Lung microvascular endothelial cell (primary cell): ENCODE measurements at places on chromosomes 11 and 22.
A peak's percentile ranks its signal among the peaks of the same experiment; 100 is the strongest.

- peak; percentile 66 for DNase-seq
These were observed 1.6 kb downstream of the NR1H3 start for GRCh38 chr11:47259232-47259977.

GRCh38 chr11:108034952-108035351 lies 26.3 kb downstream of the CUL5 start:
- DNase-seq, result no peak

DNA sequence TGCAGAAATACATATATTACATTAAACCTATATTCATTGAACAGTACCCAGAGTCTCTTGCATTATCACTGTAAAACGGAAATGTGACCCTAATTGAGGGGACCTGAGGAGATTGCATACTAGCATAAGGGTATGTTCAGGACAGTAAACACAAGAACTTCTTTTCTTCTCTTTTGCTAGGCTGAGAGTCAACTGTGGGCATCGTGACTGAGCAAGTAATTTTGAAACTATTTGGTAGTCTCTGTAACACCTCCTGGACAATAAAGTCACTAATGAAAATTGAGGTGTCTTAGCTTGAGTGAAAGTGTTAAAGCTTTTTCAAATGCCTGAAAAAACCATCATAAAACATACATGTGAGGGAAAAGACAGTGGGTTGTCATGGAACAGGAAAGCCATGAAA lies 90.9 kb downstream of the PDHX start:
- DNase-seq, result no peak

- DNase-seq, result no peak
These were observed 12.6 kb downstream of the TECTA start for GRCh38 chr11:121113611-121114010.

DNA sequence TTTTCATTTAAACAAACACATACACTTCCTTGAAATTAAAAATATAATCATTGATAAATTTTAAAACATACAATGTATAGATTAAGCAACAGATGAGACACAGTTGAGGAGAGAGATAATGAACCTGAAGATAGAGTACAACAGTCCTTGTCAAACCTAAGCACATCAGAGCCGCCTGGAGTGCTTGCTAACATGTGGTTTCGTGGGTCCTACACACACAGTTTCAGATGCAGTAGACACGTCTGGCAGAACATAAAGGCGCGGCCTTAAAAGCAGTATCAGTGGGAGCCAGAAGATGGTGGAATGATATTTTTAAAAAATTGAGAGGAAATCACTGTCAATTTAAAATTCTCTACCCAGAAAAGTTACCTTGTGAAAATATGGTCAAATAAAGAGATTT lies 134.4 kb downstream of the MPPED1 start:
- no peak for DNase-seq

GRCh38 chr11:11782532-11783110 lies 59.2 kb upstream of the USP47 start:
- no peak for DNase-seq

- DNase-seq, result peak; percentile 80
These were observed 429.7 kb downstream of the ETS1 start for GRCh38 chr11:128157423-128158298.

- no peak for DNase-seq
These were observed 5.8 kb downstream of the USP35 start for GRCh38 chr11:78194490-78194889.

DNA sequence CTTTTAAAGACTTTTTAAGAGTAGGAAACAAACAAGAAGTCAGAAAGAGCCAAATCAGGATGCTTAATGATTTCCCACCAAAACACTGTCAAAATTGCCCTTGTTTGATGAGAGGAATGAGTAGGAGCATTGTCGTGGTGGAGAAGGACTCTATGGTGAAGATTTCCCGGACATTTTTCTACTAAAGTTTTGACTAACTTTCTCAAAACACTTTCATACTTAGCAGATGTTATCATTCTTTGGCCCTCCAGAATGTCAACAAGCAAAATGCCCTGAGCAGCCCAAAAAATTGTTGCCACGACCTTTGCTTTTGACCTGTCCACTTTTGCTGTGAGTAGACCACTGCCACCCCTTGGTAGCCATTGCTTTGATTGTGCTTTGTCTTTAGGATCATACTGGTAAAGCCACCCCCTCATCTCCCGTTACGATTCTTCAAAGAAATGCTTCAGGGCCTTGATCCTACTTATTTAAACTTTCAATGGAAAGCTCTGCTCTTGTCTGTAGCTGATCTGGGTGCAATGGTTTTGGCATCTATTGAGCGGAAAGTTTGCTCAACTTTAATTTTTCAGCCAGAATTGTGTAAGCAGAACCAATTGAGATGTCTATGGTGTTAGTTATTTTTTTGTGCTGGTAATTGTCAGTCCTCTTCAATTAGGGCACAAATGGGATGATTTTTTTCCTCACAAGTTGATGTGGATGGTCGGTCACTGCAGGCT lies 67.2 kb downstream of the ADM start:
- no peak for DNase-seq

DNA sequence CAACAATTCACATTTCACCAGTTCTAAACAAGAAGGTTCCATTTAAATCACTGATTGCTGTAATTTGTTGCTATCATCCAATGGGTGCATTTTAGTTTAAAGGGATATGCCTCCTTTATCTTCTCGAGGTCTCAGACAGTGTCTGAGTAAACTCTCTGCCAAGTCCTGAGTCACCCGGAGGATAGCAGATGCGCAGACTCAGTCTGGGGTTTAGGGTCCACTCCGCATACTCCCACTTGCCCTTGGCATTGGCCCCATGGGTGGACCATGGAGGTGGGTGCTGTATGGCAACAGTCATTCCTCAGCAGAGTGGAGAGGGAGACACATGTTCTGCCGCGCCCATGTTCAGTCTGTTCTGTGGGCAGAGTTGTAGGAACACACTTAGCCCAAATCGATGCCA lies 65.4 kb upstream of the CRTAM start:
- peak; percentile 38 for DNase-seq

DNA sequence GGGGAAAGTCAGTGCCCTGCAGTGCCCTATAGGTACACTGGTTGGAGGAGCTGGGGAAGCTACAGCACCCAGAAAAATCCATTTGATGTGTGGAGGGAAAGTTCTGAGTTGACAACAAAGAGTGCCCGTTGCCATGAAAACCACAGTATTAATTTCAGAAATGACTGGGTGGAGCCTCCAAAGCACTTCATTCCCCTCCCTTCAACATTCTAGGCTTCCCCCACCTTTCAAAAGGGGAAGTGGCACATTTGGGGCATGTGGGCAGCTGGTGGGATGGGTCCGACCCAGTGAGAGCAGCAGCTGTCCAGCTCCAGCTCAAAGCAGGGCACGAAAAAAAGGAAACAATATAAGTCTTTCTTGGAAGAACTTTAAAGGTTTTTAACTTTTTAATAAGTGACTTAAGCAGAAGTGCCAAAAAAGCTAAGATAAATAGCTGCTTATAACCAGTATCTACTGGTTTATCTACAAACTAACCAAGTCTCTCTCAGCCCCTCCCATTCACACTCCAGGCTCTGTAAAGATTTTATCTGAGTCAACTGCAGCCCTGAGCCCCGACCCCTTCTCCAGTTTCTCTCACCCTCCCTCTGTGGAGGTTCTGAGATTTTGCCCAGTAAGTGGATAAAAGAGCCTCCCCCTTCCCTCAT lies 9.0 kb upstream of the AHNAK start:
- DNase-seq, result peak; percentile 32

DNA sequence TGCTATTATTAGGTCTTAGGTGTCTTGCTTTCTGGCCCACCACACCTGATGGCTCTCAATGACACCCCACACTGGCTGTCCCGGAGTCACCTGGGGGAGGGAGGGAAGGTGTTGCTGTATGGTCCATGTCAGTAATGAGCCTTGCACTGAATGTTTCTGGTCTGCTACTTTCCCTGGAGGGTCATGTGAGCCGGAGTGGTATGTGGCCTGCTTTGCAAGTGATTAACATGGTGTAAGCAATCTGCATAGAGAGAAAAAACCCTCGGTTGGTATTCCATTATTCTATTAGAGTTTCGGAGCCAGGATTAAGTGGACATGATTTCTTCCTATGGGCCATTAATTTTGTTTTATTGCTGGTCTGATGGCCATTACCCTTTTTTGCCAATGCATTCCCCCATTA lies 63.9 kb downstream of the PKNOX2 start:
- no peak for DNase-seq

DNA sequence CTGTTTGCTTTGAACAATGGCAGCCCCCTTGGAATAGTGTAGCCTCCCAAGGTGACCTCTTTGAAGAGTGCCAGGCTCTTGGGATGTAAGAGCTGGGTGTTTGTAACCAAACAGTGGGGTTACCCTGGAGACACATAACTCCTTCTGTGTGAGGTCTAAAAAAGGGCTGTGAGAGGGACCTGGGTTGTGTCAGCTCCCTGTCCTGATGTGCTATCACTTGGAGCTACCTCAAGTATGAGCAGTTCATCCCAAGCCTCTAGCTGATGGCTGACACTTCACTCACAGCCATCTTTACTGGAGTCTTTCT lies 40.2 kb downstream of the TSPAN18 start:
- DNase-seq, result no peak

- DNase-seq, result no peak
These were observed 877.6 kb upstream of the CHORDC1 start for GRCh38 chr11:91100427-91100826.

DNA sequence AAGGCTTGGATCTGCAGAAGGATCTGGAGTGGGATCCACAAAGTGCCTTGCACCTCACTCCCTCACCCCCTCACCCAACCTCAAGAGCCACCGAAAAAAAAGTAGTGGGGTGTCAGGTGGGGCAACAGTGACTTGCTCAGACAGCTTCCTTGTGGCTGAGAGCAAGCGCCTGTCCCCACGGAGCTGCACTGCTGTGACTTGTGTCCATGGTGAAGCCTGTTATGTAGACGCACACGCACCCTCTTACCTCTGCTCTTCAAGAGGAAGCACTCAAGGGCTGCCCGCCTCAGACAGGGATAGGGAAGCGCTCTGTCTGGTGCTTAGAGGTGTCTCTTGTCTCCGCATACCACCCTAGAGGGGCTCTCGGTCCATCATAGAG lies 1.2 kb downstream of the DRD2 start:
- DNase-seq, result no peak

GRCh38 chr11:36051235-36052144 lies 107.6 kb downstream of the LDLRAD3 start:
- no peak for DNase-seq

DNA sequence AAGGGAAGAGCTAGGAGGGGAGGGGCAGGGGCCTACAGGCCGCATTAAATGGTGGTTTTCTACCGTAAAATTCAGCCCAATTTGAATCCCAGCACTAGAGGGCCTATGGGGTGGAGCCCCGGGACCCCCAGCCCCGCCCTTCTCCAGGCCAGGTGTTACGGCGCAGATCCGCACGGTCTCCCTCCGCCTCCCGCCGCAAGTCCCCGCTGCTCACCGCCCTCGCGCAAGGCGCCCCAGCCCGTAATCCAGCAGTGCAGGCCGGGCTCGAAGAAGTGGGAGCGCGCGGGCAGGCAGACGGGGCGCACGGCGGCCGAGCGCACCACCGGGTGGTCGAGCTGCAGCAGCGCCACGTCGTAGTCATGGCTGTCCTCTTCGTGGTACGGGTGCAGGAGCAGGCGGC lies 17.3 kb downstream of the KCTD17 start:
- no peak for DNase-seq

DNA sequence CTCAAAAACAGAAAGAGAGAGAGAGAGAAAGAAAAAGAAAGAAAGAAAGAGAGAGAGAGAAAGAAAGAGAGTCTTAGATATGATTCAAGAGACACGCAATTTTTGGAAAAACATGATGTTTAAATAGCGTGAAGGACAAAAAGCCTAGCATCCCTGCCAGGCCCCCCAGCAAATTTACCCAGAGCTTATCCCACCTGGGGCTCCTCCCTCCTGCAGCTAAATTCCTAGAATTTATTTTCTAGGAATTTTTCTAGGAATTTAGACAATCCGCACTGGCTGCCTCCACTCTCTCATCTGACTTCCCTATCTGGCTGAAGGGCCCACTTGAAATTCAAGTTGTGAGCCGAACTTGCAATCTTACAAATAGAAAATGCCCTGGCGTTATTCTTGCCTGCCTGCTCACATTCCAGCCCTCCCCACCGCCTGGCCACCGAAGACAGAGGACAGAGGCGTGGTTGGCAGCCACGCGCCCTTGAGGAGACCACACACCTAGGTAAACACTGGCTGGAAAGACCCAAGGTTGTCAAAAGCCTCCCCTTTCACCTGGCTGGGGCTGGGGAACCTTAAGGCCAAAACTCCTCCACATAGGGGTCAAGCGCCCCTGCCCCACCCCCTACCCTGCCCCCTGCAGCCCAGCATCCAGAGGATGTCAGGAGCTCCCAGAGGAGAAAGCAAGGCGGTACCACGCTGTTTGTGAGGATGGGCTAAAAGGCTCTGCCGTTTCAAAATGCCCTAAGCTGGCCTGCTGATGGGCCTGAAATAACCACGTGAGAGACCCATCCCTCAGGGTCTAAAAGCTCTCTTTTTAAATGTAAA lies 42.2 kb downstream of the AHNAK start:
- DNase-seq, result no peak

DNA sequence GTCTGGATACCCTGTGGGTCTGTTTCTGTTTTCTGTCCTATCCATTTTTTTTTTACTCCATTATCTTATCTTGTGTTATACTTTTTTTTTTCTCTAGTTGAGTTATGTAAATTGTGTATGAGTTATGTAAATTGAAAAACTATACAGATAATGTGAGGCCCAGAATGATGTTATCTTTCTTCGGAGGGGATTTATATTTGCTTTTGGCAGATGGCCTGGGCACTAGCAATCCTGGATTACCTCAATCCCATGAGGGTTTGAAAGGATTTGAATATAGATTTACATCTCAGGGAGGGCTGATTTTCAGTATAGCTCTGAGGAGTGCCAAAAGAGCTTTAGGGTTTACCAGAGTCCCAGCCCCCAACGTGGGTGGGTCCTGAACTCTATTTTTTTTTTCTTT lies 71.0 kb downstream of the CSTPP1 start:
- DNase-seq, result no peak

DNA sequence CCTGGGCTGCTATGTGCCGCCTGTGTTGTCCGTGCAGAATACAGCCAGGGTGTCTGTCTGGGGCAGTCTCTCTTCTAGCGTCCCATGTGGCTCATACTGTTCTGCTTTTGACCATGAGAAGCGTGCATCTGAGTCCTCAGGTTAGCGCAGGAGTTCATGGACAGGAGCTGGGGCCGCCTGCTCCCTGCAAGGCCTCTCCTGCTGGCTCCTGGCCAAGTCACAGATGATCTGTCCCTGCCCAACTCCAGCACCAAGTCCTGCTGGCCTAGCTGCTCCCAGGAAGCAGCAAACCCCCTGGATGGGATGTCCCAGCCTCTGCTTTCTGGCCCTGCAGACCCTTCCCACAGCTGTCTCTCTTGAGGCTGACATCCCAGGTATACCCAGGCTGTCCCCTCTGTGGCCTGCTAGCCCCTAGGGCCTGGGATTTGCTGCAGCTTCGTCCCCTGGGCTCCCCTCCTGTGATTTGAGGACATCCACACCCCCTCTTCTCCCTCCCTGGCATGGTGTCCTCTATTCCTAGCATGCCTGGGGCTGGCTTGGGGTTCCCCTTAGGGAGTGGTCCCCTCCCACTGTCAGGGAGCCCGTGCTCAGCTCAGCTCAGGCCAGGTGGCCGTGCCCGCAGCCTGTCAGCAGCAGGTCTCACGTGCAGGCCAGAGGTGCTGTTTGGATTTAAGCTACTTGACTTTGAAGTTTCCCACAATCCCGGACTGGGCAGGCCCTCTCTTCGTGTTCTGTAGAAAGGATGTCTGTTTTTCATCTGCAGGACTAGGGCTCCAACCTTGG lies 17.8 kb downstream of the PRR5 start:
- no peak for DNase-seq
